Esophagus squamous epithelium (tissue), 5 donors: ENCODE measurements at places on chromosomes 5 and 9.

DNA sequence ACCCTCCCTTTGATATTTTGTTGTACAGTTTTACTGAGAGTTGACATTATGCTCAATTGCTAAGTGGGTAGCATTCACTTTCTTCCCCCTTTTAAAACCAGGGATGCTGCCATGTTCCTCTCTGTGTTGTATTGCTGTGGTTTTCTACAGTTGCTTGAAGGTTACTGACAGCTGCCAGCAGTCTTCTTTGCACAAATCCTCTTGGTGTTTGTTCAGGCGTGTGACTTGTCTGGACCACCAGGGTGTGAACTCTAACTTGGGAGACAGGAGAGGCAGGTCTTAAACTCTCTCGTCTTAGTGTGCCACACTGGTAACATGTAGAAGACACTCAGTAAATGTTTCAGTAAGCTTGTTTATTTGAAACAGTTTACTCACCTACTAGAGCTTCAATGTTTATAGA lies 25.1 kb downstream of the SLC44A1 start:
- DNase-seq: no peak

DNA sequence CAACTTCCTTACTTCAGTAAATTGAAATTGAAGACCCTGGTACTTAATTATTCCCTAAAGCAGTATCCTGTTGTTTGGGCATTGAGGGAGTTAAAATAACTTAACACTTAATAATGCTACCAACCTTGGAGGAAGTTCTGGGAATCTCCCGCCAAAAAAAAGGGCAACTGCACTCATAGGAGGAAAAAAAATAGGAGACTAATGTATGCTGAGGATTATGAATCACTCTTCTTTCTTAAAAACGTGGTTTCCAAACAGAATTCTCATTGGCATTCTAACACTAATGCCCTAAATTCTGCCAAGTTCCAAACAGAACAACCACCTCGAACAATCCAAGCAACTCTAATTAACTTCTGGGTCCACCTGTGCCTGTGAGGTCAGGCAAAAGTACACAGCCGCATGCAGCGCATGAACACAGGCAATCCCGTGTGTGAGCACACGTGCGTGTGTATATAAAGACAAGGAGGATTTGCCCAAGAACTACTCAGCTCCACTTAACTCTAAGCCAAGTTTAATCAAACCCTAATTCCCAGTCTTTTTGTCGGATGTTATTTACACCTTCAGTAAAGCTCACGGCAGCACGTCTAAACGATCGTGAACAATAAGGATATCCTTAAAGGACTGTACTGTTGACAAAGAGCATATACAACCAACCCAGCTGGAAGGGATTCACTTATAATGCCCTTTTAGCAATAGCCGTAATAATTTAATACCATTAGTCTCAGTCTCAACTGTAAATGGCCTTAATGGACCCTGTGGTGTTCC lies 78.4 kb downstream of the EBF1 start:
- DNase-seq: no peak

DNA sequence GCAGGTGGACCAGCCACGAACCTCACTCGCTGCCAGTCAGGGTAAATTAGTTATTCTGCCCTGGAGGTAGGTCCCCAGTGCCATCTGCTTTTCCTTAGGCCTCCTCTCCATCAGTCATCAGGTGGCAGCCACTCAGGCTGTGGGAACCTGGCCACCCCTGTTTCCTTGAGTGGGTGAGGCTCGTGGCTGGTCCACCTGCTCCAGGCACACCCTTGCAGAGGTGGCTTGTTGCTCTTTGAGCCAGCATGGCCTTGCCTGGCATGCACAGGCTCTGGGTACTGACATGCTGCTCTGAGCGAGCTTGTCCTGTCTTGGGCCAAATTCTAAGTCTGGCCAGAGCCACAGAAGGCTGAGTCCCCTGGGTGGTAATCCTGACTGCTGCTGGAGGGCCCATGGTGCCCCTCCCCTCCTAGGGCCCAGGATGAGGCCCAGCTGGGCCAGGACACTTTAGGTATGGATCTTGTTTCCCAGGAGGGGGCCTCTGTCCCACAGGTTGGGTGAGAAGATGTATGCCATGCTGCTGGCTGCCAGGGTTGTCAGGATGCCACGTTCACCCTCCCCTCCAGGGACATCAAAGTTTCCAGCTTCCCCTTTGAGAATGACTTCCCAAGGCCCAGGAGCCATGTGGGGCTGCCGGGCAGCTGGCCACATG lies 17.0 kb upstream of the ZNF484 start:
- no peak for DNase-seq

- DNase-seq: no peak
Measured at GRCh38 chr9:104091708-104092107, 2.4 kb upstream of the SMC2 start.

GRCh38 chr9:110116543-110116885 lies 91.4 kb downstream of the C9orf152 start:
- DNase-seq: no peak

- DNase-seq: no peak
Measured at GRCh38 chr9:132457504-132458236, 47.7 kb downstream of the CFAP77 start.

DNA sequence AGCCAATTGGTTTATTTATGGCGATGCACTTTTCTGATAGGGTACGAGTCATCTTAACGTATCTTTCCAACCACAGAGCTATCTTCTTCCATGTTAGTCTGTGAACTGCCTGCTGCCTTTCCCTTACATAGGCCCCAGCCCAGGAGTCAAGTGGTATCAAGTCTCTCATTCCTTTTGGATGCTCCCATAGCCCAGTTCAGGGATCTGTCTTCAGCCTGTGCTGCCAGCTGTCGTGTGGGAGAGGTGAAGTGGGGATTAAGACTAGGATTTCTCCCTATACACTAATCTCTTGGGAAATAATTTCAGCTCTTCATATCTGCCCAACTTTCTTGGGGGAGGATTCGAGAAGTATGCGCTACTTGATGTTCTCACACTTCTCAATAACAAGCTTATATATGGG lies 475.7 kb downstream of the EBF1 start:
- no peak for DNase-seq

- DNase-seq: no peak
Measured at GRCh38 chr9:129874261-129875101, 39.2 kb downstream of the USP20 start.
